ENCODE measurements at places on chromosomes 7 and 10. TPM values are rescaled to one million over a fixed set of nuclear protein-coding genes. Genes with fewer than 3 reads are reported as not detected.

GRCh38 chr10:78566284-78567111 is 502.3 kb upstream of the ZMIZ1 start:
- DNase-seq = no peak

DNA sequence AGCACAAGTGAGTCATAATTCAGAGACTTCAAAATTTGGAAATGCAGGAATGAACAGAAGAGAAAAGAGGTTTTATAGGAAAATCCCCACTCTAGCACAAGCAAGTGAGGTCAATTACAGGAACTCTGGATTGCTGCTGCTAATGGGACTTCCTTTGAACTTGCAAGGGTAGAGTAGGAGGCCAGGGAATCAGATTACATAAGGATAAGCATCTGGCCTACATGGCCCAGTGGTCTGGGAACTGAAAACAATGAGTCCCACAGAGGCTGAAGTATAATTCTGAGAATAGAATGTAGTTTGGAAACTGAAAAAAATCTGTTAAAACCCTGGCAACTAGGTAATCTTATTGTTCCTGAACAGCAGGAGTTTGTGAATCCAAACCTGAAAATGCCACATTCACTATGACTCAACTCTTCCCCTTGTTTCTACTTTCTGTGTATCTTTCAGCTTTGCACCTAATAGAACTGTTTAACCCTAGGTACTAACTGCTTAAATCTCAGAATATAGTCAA is 66.5 kb downstream of the CTNNA3 start:
- DNase-seq = no peak

DNA sequence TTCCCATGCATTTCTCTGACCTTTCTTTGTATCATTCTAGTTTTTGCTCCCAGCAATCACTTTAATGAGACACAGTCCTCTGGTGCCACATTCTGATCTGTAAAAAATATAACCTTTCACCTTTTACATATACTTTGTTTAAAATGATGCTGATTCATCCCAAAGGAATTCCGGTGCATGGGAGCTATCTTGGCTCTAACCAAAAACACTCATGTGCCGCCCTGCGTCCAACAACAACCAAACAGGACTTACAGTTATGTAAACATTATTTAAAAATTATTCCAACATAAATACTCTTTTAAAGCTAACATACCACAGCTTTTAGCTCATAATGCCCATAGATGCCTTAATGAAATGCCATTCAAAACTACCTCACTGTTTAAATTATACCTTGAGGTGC is 7.7 kb upstream of the OPALIN start:
- DNase-seq = no peak

- no peak for DNase-seq
These were observed 83.7 kb upstream of the KDM7A start for GRCh38 chr7:140260352-140261104.

DNA sequence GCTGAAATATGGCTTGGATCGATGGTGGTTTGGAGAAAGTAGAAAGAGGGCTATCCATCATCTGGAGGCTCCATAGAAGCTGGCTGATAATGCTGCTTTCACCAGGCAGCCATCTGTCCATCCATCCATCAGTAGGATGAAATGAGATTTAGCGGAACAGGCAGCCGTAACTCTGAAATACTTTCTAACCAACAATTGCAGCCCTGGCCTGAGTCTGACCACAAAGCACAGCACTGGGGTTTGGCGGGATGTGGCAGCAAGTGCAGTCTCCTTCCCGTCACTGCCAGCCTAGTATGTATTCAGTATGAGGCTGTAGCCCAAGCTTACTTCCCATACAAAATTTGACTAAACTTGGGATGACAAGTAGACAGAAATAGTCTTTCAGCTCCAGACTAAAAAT is 38.0 kb downstream of the R3HCC1L start:
- DNase-seq = no peak

- no peak for DNase-seq
These were observed 4.6 kb downstream of the SHOC2 start for GRCh38 chr10:110923856-110924493.

- no peak for DNase-seq
These were observed 27.9 kb downstream of the LRRC20 start for GRCh38 chr10:70354556-70354955.

- DNase-seq = no peak
These were observed 186.5 kb downstream of the ADK start for GRCh38 chr10:74337330-74338016.

GRCh38 chr7:27155816-27156507 is 513 bp downstream of the HOXA7 start:
- peak; percentile 45 for DNase-seq

FKBP6 gene
- total RNA-seq = not detected

All from CD4-positive, alpha-beta memory T cell (primary cell).